D341Med (cell line): ENCODE measurements at places on chromosomes 6 and 20.

DNA sequence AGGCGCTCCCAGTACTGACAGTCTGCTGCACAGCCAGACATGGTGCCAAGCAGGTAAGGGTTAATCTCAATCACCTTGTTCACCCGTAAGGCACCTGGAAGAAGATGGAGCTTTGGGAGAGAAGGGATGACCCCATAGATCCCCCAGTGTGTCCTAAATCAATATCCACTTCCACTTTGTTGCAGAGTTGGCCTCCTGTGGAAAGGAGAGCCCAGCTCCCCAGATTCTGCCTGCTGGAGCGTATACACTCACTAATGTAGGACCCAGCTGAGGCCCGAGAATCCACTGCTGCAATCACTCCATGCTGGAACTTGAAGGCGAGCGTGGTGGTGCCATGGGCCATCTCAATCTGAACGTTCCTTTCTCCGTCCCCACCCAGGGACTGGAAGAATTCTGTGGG, 1.2 kb downstream of the PSMB8 start:
- no peak for DNase-seq

DNA sequence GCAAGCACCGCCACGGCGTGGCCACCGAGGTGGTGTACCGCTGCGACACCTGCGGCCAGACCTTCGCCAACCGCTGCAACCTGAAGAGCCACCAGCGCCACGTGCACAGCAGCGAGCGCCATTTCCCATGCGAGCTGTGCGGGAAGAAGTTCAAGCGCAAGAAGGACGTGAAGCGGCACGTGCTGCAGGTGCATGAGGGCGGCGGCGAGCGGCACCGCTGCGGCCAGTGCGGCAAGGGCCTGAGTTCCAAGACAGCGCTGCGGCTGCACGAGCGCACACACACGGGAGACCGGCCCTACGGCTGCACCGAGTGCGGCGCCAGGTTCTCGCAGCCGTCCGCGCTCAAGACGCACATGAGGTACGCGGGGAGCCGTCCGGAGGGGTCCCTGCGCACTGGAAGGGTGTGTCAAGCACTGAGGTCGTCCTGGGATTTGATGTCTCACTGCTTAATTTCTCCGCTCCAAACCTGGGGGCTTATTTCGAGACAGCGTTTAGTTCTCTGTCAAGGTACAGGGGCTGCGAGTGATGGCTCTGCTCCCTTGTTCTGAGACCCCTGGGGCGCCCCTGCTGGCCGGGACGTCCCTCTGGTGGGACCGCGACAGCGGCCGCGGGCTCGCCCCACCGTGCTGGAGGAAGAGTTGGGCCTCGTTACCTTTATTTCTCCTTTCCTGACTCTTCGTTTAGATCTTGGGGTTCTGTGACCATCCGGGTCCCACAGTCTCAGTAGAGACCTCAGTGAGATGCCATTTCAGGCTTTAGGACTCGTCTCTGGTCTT, 3.6 kb downstream of the GZF1 start:
- no peak for DNase-seq

- DNase-seq, result no peak
These were observed 45.9 kb upstream of the NOP56 start for GRCh38 chr20:2606507-2607006.

DNA sequence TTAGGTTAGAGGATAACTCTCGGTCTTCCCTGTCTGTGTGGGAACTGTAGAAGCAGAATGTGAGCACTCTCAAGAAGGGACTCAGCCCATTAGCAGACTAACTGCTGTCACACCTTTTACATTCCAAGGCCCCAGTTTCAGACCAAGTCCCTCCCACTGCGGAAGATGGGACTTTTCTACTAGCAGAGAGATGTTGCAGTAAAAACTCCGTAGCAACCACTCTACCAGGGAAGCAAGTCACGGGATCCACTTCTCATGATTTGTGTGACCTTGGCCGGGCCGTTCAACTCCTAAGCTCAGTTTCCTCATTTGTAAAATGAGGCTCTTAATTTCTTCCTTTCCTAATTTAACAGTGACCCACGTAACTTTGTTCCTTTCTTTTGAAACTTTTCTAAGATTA, 77.1 kb upstream of the SLC4A11 start:
- no peak for DNase-seq

DNA sequence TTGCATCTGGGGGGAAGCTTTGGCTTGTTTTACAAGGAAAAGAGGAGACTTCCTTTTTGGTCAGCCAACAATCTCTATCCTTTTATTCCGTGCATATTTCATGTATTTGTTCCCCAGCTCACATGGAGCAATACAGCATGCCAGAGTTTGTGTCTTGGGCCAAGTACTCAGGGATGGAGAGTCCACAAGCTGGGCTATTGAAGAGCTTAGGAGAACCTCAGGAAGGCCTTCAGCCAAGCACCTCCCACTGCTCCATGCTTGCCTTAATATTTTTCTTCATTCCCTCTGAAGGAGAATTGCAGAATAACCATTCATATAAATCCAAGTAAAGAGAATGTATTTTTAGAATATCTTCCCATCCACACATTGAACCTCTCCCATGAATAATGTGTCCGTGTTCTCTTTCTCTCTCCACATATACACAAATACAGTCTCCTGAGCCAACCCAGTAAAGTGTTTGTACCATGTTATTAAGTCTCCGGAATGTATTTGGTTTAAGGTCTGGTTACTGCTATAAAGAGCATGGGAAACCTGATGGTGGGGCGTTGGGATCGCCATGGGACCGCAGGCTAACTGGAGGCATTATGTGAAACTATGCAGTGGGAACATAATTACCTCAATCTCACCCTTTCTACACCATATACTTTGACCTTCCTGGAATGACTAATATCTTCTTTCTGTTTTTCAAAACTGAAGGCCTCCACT, 3.0 kb downstream of the LAMA4 start:
- no peak for DNase-seq

- DNase-seq, result no peak
These were observed 197.0 kb downstream of the SIM1 start for GRCh38 chr6:100267721-100268123.

DNA sequence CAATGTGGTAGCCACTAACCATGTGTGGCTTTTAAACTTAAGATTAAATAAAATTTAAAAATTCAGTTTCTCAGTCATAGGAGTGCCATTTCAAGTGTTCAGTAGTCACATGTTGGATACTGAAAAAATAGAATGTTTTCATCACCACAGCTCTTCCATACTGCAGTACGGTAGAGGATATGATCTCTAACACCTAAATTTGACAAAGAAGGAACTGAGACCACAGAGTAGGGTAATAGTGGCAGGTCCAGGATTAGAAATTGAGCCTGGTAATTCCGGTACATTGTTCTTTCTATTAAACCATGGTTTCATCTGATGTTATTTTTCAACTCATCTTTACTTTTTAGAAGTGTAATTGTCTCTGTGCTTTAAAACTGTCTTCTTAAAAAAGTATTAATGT, 104.0 kb downstream of the CD2AP start:
- no peak for DNase-seq

DNA sequence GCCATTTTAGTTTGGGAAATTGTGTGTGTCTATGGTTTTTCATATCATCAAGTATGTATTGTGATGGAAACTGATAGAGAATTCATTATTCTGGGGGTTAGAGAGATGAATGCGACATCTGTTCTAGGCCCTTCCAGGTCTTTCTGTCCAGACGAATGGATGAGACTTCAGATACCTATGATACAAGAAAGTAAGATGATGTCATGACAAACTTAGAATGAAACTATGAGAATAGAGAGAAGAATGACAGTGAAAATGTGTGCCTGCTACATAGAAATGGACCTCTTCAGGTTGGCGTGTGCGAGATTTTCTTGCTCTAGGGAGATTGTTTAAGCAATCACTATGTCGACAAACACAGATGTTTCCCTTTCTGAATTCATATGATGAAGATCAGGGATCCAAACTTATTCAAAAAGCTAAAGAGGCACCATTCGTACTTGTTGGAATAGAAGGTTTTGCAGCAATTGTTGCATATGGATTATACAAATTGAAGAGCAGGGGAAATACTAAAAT, 76.1 kb downstream of the SCAND1 start:
- DNase-seq, result no peak

- DNase-seq, result no peak
These were observed 52.2 kb downstream of the ADGB start for GRCh38 chr6:146650799-146651481.

GRCh38 chr6:44561832-44562665, 174.5 kb downstream of the CDC5L start:
- no peak for DNase-seq

DNA sequence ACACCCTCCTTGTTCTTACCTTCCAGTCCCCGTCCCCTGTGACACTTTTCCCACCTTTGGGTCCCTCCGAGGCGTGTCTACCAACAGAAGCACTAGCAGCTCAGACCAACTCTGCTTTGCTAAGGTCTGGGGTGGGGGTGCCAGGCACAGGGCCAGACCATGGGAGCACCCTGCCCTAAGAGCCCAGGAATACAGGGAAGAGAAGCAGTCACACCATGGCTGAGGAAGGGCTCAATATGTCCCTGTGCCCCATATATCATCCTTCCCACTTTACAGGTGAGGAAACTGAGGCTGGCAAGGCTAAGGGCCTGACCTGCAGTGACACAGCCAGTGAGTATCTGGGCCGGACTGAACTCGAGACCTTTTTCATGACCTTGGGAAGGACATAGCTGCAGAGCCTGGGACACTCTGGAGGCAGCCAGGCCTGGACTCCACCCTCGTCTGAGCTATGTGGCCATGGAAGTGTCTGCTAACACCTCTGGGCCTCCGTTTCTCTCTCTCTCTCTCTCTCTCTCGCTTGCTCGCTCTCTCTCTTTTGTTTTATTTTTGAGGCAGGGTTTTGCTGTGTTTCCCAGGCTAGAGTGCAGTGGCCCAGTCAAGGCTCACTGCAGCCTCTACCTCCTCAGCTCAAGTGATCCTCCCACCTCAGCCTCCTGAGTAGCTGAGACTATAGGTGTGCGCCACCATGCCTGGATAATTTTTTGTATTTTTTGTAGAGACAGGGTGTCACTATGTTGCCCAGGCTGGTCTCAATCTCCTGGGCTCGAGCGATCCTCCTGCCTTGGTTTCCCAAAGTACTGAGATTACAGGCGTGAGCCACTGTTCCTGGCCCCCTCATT, 156.7 kb downstream of the GRM4 start:
- peak; percentile 20 for DNase-seq

GRCh38 chr6:16723826-16724225, 37.4 kb downstream of the ATXN1 start:
- no peak for DNase-seq

DNA sequence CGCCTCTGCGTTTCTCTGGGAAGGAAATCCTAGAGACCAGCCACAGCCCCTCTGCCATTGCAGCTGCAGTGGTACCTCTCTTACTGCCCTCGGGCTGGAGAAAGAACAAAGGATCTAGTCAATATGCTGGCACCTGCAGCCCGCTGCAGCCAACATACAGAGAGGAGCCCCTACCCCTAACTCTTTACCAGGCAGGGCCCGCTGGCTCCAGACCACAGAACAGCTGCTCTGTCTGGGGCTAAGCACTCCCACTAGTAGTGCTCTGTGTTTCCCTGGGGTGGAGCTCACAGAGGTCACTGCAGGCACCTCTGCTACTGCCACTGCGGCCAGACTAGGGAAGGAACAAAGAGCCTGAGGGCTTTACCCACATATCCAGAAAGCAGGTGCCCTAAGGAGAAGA, 93.8 kb upstream of the IMPG1 start:
- no peak for DNase-seq

- no peak for DNase-seq
These were observed 680.4 kb upstream of the MAP3K7 start for GRCh38 chr6:91267246-91267645.

GRCh38 chr6:79842376-79843040, 104.8 kb downstream of the ELOVL4 start:
- DNase-seq, result no peak

DNA sequence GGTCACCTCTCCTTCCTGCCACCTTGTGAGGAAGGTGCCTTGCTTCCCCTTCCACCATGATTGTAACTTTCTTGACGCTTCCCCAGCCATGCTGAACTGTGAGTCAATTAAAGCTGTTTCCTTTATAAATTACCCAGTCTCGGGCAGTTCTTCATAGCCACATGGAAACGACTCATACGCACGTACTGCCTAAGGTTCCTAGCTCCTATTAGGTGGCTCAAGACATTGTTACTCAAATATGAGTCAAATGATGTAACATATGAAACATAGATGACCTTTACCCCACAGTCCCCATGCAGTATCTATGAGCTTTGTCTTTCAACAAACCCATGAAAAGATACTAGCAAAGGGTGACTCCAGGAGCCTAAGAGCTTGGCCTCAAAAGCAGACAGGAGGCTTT, 98.3 kb downstream of the SIM1 start:
- DNase-seq, result no peak

GRCh38 chr6:6811128-6812009, 222.8 kb downstream of the LY86 start:
- DNase-seq, result no peak

DNA sequence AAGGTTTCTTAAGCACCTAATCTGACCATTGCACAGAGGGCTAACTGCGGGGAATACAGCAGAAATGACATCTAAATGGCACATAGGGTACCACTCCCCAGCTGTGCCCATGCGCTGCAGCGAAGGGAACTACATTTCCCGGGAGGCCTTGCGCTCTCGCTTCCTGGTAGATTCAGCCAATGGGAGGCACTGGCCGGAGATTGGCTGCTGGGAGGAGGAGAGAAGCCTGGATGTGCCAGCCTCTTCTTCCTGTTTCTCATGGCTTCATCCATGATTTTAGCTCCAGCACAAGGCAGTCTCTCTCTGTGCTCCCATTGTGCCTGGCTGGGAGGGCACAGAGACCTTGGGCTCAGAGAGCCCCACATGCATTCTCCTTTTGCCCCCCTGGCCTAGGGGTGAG, 101.7 kb upstream of the FOXA2 start:
- peak; percentile 36 for DNase-seq

- no peak for DNase-seq
These were observed 2.0 kb downstream of the CLIC5 start for GRCh38 chr6:46013639-46014038.

DNA sequence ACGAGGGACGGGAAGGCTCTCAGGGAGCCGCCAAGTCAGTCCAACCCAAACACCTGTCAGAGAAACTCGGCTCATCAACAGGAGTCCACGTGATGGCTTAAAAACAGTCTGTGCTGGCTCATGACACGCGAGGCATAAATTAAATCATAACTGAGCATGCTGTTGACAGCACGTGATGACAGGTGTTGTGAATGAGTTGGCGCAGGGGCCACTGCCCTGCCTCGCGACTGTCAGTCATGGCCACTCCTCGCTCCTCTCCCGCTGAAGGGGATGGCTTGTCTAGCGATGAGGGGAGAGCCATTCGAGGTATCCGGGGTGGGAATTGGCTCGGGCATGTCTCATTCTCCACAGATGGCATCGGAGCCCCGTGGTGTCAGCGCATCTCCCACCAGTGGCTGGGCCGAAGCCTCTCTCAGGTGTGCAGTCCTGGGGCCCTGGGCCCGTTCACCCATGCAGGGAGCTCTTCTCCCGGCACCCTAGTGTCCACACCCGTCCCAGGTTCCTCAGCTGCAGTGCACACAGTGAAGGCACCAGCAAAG, 313.3 kb downstream of the BMP7 start:
- no peak for DNase-seq
